ENCODE measurements at places on chromosomes 7 and 10. TPM values are rescaled to one million over a fixed set of nuclear protein-coding genes. Genes with fewer than 3 reads are reported as not detected.

Gene FOXK1
- 13.5 TPM for polyA plus RNA-seq

Gene GDF10
- 2.1 TPM for polyA plus RNA-seq

Gene KBTBD2
- polyA plus RNA-seq, result 66.1 TPM

Gene NRG3
- 12.0 TPM for polyA plus RNA-seq

Gene HOXA10
- 151 TPM for polyA plus RNA-seq
